ENCODE measurements at places on chromosomes 1 and 21.

DNA sequence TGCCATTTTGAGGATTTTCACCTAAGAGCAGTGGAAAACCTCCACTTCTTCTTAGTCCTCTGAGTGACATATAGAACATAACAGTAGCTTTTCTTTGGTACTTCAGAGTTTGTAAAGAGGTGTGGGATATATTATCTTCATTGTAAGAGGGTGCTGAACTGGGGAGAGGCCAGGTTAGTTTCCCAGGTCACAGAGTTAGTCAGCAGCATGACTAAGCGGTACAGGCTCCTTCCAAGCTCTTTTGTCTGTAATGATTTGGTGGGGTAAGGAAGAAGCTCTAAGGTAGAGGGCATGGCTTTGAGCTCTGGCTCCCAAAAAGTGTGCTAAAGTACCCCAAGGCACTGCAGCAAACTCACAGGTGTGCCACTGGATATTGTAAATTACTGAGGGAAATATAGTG is 325.0 kb upstream of the PLXNA2 start:
- DNase-seq = no peak

DNA sequence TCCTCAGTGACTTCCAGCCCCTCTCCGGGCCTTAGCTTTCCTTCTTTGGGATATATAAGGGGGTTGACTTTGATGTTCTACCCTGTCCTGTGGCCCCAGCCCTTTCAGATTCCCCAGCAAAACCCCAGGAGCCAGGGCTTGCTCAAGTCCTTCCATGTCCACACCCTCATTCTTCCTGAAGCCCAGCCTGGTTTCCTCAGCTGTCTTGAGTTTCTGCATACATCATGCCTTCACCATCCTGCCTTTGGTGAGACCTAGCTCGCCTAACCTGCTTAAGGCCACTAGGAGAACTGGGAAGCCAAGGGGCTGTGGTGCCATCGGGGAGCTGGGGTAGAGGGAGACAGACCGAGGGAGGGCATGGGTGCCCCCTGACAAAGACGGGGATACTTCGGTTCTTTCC is 17.2 kb upstream of the PEF1 start:
- no peak for DNase-seq

- DNase-seq = no peak
These were observed 27.8 kb upstream of the LRRC3 start for GRCh38 chr21:44427241-44428120.

DNA sequence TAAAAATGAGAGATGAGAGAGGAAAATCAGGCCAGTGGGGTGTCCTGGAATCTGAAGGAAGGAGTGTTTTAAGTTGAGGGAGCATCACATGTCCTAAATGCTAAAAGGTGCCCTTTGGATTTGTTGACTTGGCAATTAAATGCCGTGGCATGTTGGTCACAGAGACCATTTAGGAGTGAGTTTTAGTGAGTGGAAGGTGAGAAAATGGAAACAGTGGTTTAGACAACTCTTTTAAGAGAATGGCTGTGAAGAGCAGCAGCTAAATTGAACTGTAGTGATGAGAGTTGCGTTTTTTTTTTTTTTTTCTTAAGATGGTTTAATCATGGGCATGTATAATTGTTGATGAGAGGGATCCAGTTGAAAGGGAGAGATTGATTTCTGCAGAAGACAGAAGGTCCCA is 95.0 kb downstream of the S1PR1 start:
- DNase-seq = no peak

- DNase-seq = no peak
These were observed 48.4 kb upstream of the TNFSF18 start for GRCh38 chr1:173099166-173099565.

GRCh38 chr1:81032374-81032773 is 768.4 kb upstream of the ADGRL2 start:
- DNase-seq = no peak

GRCh38 chr1:231039161-231040018 is 664 bp downstream of the FAM89A start:
- DNase-seq = peak; percentile 15

GRCh38 chr1:43414634-43415223 is 25.0 kb downstream of the SZT2 start:
- DNase-seq = no peak

- DNase-seq = no peak
These were observed 934 bp downstream of the SCP2 start for GRCh38 chr1:52928015-52928404.

- no peak for DNase-seq
These were observed 13.7 kb downstream of the PTGFRN start for GRCh38 chr1:116923421-116923820.

- DNase-seq = no peak
These were observed 1.6 kb downstream of the UBASH3A start for GRCh38 chr21:42405064-42406013.

GRCh38 chr1:103489935-103490334 is 35.6 kb upstream of the RNPC3 start:
- no peak for DNase-seq

- DNase-seq = no peak
These were observed 311.0 kb downstream of the KCTD3 start for GRCh38 chr1:215878128-215878527.

- no peak for DNase-seq
These were observed 264.8 kb downstream of the PRDM2 start for GRCh38 chr1:13964768-13965167.

DNA sequence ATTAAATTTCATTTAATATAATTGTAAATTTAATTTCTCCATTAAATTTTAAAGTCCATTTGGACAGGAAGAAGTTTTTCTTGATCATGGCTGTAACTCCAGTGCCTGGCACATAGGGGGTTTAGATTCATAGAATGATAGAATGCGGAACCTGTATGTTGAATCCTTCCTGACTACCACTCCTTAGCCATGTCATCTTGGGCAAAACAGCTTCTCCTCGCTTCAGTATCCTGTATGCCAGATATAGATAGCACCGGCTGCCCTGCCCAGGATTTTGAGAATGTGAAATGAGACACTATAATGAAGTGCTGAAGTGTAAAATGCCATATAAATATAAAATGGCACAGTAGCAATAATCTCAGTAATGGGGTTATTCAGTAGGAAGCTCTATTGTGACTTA is 6.4 kb downstream of the DYRK1A start:
- no peak for DNase-seq

DNA sequence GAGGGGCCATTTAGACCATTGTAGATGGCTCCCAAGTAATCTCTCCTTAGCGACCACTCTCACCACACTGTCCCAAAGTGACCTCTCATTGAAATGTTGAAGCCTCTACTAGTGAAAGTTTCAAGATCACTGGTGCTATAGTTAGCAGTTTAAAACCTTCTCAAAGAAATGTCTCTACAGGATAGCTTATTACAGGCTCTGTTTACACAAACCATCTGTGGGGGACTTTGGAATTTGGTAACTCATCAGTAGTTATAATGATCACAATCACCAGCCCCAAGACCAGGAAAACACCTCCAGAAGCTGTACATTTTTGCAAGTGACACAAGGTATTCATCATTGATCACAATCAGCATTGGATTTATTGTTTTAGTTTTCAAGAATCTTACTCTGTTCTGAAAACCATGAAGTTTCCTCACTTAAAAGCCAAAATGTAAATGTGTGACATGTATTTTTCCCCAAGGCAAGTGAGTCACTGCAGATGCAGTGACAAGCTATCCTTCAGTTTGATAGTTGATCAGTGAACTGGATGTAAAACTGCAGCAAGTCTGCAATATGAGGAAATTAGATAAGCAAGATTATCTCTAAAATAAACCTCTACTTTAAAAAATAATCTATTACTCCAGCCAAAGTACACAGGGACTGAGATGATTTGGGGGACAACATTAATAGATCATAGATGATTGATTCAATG is 41.9 kb downstream of the C21orf91 start:
- no peak for DNase-seq

GRCh38 chr1:115833856-115834255 is 7.1 kb downstream of the NHLH2 start:
- DNase-seq = no peak

DNA sequence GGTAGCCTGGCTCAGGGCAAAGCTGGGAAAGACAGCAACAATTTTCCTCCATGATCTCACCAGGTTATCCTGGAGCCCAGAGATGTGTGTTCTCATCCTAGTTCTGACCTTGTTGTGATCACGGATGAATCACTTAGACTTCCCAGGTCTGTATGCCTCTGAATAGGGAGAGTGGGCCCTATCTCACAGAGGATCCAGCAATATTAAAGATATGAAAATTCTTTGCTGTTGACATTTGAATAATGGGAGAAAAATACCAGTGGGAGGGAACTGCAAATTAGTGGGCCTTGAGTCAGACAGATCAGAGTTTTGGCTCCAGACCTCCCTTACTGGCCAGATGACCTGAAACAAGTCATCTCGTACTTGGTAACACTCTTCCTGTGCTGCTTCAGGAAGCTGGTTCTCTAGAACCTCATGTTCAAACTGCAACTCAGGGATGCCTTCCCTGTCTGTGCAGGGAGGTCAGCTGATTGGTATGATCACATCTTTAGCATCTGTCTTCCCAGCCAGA is 32.8 kb upstream of the RNF19B start:
- DNase-seq = no peak

- no peak for DNase-seq
These were observed 8.4 kb upstream of the CDC14A start for GRCh38 chr1:100343897-100344296.

DNA sequence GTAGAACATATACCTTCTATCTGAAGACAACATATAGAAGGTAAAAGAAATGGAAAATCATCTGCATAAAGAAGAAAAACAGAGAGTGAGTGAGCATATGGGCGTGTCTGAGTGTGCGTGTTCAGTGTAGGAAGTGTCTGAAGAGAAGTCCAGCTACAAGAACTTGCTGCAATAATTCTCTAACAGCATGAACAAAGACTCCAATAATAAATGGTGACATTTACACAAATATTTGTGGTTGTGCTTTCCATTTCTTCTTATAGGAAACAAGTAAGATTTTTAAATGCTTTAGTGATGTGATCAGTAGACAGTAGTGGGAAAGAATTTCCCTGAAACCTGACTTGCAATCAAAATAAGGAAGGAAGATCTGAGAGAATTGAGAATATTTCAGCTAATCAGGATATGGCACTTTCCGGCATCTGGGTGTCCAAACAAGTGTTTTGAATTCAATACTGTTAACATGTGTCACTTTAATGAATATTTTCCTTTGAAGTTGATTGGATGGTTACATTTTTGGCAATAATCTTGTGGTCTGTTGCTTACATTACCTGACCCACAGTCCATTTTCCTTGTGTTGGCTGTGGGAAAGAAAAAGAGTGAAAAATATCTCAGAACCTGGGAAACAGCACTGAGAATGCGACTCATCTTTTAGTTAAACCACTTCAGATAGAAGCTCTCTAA is 154.0 kb downstream of the TGFB2 start:
- peak; percentile 75 for DNase-seq

GRCh38 chr1:6025269-6026094 is 20.2 kb upstream of the KCNAB2 start:
- DNase-seq = no peak

- no peak for DNase-seq
These were observed 55.6 kb upstream of the RGS7 start for GRCh38 chr1:241412646-241413045.

DNA sequence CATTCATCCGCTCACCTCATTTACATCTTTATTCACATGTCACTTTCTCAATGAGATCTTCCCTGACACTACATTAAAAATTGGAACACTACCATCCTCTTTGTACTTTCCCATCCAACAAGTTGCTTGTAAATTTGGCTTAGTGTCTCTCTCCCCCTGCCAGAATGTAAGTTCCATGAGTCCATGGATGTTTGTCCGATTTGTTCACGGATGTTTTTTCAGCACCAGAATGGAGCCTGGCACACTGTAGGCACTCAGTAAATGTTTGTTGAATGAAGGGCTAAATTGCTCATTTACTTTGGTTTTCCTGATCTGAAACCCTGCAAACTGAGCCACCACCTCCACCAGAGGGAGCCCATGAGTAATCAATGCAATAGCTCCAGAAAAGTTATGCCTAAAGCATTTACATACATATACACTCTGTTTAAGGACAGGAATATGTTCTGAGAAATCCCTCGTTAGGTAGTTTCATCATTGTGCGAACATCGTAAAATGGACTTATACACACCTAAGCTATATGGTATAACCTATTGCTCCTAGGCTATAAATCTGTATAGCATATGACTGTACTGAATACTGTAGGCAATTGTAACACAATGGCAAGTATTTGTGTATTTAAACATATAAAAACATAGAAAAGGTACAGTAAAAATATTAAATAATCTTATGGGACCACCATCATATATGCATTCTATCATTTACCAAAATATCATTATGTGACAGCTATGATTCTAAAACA is 2.8 kb upstream of the EYA3 start:
- DNase-seq = no peak

GRCh38 chr1:35561972-35562680 is 4.5 kb downstream of the NCDN start:
- no peak for DNase-seq

DNA sequence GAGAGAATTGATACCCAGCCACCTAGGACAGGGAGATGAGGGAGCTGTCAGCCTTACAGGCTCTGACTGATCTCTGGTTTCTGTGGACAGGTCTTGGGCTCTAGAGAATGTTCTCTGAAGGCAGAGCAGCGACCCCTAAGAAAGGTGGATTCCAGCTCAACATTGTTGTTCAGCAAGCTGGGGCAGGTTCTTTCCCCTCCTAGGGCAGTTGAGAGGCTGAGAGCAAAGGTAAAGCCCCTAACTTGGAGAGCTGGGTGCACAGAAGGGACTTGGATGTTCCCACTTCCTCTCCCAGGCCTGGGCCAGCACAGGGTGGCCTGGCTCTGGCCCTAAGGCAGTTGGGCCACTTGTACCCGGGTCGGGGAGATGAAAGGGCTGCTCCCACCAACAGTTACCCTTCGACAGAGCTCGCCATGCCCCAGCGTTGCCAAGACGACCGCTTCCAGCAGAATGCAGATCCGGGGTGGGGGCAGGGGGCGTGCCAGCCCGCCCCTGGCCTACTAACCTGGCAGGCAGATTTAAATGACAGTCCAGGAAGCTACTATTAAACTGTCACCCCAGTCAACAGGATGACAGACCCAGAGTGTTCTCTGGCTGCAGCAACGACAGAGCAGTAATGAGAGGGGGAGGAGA is 31.6 kb downstream of the LRP8 start:
- no peak for DNase-seq

GRCh38 chr1:53517821-53518352 is 58.7 kb downstream of the DMRTB1 start:
- no peak for DNase-seq

DNA sequence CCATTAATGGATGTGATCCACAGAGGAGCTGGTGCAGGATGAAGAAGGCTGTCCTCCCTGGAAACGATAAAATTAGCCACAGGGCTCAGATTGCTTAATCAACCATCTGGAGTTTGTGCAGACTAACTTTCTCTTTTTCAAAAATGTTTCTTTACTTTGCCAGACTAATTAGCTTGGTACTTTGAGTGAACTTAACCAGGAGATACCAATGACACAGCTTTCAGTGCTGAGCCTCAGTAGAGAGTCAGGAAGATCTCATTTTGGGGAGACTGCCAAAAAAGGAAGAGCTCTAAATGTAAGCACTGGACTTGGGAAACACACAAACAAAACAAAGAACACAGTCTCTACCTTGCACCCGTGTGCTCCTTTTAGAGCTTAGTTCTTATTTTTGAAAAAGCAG is 248.1 kb upstream of the DEPDC1 start:
- DNase-seq = no peak
